RPMI7951 (cell line): ENCODE measurements at places on chromosomes 11 and 22. TPM values are rescaled to one million over a fixed set of nuclear protein-coding genes. Genes with fewer than 3 reads are reported as not detected.

The SYT13 gene
- total RNA-seq = 0.10 and 0.72 TPM in 2 replicates

The MAJIN gene
- not detected in 2 replicates for total RNA-seq

The ACRV1 gene
- total RNA-seq = 0.59 TPM in 1 of 2 replicates, not detected in the other

The MUC15 gene
- total RNA-seq = 21.5 and 32.3 TPM in 2 replicates

- DNase-seq = no peak
Measured at GRCh38 chr11:105152021-105152512, 12.5 kb upstream of the CARD18 start.

DNA sequence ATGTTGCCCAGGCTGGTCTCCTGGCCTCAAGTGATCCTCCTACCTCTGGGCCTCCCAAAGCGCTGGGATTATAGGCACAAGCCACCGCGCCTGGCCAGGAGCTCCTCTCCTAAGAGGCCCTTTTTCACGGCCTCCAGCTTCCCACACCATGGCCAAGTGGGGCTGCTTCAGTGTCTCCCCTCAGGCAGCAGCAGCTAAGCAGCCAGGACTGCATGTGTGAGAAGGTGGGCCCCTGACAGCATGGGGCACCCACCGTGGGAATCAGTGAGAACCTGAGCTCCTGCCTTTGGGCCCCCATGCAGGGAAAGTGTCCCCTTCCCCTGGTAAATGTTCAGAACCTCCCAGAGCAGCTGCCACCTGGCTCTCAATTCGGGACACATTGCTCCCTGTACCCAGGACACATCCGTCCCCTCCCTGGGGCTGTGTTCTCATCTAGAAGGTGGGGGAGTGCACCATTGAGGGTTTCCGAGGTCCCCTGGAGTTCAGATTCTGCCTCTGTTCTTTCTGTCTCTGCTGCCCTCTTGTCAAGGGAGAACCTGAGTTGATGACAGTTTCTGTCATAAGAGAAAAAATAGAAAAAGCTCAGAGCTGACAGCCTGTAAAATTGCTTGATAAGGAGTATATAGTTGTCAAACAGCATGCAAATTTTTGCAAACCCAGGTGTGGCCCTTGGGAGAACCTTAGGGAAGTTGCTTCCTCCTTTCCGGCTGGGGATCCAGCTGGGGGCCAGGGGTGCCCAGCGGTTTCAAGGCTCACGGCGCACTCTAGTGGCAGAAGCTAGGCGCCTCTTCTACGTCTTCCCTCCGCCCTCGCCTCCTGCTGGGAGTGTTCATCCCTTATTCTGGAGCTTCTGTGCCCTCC lies 29.7 kb downstream of the FAM83F start:
- peak; percentile 55 for DNase-seq

The OR52A1 gene
- total RNA-seq = not detected in 2 replicates

The OR5B21 gene
- total RNA-seq = not detected in 2 replicates

GRCh38 chr11:127369356-127369755 lies 368.8 kb upstream of the KIRREL3 start:
- no peak for DNase-seq

GRCh38 chr11:27248576-27249509 lies 114.2 kb downstream of the CCDC34 start:
- DNase-seq = no peak

The GTF2H1 gene
- 53.6 and 74.5 TPM in 2 replicates for total RNA-seq

DNA sequence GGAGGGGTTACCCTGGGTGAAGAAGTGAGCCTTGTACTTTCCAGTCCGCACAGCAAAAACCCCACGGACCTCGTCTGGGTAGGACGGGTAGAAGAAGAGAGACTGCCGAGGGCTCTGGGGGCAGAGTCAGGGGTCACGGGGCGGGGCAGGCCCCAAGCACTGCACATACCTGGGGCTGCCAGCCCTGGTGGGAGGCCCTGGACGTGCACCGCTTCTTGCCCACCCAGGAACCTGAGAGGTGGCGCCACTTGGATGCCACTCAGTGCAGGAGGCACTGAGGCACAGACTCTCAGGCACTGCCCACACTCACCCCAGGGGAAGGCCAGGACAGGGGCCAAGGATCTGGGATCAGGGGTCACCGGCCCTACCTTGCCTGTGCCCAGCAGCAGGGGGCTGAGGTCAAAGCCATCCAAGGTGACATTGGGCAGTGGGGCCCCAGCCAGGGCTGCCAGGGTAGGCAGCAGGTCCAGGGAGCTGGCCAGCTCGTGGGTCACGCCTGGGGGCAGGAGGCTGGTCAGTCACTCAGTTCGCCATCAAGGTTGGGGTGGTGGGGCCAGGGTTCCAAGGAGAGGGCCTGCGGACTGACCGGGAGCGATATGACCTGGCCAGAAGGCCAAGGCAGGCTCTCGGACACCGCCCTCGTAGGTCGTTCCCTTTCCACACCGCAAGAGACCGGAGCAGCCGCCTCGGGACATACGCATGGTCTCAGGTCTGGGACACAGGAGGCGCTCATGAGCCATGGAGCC lies 2.2 kb downstream of the ARSA start:
- no peak for DNase-seq

DNA sequence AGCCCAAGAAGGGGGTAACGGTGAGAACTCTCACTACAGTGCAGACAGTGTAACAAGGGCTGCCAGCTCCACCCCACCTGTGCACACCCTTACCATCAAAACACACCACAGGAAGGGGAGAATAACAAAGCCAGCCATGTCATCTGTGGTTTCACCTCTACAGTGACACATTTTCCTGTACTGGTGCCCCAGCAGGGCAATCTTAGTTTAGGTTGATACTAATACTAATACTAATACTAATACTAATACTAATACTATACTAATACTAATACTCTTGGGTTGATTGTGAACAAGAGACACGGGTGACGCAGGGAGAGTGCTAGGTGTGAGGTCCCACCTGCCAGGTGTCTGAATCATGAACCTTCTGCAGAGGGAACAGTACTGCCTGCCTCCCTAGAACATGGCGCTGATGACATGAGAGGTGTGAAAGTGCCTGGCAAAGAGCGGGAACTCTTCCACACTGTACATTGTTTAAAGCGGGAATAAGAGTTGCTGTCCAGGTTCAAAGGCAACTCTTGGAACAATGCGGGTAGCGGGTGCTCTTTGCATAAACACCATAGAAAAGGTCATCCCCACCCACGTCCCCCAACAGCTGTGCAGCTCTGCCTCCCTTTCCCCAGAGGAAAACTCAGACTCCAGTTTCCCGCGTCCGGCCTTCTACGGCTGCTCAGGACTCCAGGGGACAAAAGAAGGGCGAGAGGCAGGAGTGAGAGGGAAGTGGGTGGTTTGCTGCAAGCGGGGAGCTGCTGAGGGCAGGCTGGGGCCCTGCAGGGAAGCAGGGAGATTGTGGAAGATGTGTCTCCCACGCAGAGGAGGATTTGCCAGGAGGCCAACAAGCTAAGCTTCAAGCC lies 25.0 kb upstream of the TMPRSS4 start:
- no peak for DNase-seq

GRCh38 chr22:17269607-17270261 lies 50.5 kb upstream of the ADA2 start:
- DNase-seq = no peak

- no peak for DNase-seq
Measured at GRCh38 chr11:119258983-119259382, 52.8 kb downstream of the CBL start.

DNA sequence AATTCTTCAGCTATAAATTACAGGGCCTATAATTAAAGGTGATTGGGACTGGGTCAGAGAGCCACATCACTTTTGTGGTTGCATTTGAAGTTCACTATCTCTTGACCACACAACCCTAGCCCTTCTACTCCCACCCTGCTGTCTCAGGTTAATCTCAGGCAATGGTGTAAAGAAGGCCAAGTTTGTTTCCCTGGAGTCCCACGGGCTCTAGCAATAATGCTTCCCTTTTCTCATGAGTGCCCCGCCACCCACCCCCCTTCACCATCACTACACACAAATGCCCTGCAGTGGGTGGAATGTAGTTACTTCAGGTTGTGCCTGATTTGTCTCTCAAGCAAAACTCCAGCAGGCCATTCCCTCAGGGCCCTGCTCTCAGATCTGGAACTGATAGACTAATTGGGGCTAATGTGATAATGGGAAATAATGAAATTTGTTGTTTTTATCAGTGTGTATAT lies 1.8 kb upstream of the EHF start:
- no peak for DNase-seq

The DSCAML1 gene
- not detected in 2 replicates for total RNA-seq

DNA sequence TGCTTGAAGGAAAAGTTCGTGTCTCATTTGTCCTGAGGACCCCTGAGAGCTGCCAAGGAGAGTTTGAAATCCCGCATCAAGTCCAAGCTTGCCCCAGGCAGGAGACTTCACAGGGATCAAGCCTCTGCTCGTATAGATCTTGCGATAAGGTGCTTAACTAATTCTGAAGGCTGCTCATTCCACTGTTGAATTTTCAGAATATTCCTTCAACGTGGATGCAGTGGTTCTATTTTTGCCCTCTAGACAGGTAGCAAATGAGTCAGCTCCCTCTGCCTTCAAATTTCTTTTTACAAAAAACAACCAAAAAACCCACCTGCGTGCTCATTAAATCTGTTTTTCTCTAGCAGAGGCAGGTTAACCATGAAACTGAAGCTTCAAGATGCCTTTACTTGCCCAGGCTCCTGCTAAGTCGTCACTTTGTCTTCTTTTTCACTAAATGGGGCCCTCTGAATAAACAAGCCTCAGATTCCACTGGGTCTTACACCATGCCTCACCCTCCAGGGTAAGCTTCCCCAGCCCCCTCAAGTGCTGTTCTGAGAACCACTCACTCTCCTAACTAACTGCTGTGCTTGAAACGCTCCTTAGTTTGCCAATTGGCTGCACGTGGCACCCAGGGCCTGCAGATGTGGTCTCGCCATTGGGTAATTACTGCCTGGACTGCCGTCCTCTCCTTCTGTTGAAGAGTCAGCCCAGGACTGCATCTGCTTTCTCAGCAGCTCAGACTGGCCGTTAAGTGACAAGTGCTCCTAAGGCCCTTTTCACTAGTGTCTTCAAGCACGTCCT lies 105.0 kb downstream of the TRPC6 start:
- no peak for DNase-seq

The THAP7 gene
- 41.1 and 41.4 TPM in 2 replicates for total RNA-seq

- no peak for DNase-seq
Measured at GRCh38 chr11:111691741-111692140, 74.4 kb downstream of the PPP2R1B start.

DNA sequence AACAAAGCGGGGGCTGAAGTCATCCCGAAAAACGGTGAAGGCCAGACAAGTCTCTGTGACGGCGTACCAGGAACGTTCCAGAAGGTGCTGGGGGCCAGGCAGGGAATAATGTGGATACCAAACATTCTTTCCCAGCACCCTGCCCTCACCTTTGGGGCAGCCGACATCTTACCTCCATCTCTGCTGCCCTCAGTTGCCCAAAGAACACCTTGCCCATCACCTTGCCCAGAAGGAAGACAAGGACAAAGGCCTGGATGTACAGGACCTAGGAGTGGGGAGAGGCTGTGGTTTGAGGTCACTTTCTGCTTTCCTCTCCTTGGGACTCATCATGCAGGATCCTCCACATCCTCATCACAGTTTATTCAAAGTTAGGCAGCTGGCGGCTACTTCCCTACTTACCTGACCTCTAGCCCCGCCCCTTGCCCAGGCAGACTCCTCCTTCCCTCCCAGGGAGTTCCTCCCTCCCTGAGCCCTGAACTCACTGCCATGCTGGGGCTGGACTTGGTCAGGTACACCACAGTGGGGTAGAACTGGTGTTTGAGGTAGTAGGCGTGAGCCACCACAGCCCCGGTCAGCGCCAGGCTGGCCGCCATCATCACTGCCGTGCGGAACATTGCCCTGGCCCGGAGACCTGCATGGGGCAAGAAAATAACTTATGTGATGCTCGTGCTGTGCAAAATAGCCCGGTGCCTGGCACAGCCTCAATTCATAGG lies 1.2 kb downstream of the SYVN1 start:
- no peak for DNase-seq

GRCh38 chr11:19598456-19598855 lies 114.2 kb upstream of the NAV2 start:
- peak; percentile 59 for DNase-seq

GRCh38 chr11:11587122-11587521 lies 34.7 kb downstream of the GALNT18 start:
- no peak for DNase-seq

- no peak for DNase-seq
Measured at GRCh38 chr11:93403930-93404329, 73.4 kb downstream of the DEUP1 start.

GRCh38 chr11:8247312-8247711 lies 16.4 kb downstream of the LMO1 start:
- no peak for DNase-seq

- no peak for DNase-seq
Measured at GRCh38 chr11:131762346-131763110, 392.1 kb downstream of the NTM start.
